Activated CD4-positive, alpha-beta T cell treated with anti-CD3 and anti-CD28 coated beads, Interleukin-2, amount 10 ng/mL, durations not matched to agents 7 days and 5 days (primary cell): ENCODE measurements at places on chromosomes 3 and 15. TPM values are rescaled to one million over a fixed set of nuclear protein-coding genes. Genes with fewer than 3 reads are reported as not detected.

Gene SAMMSON
- total RNA-seq, result not detected

Gene CTXN2
- total RNA-seq, result not detected

Gene ZMAT3
- total RNA-seq, result 23.6 TPM

Gene CYP1A2
- total RNA-seq, result not detected

Gene SPTSSB
- total RNA-seq, result not detected

Gene WNT7A
- 0.20 TPM for total RNA-seq

Gene PTPRG
- total RNA-seq, result not detected

Gene CHRM5
- not detected for total RNA-seq

Gene APBA2
- total RNA-seq, result 21.2 TPM

Gene HCN4
- total RNA-seq, result not detected

Gene IGSF10
- total RNA-seq, result not detected

Gene HYPK
- 15.0 TPM for total RNA-seq

Gene VIPR1
- total RNA-seq, result 21.3 TPM

Gene RASGRP1
- total RNA-seq, result 204 TPM

Gene TBL1XR1
- 167 TPM for total RNA-seq

Gene LRRC3B
- total RNA-seq, result not detected

Gene KCNH8
- total RNA-seq, result not detected

Gene DUOX2
- total RNA-seq, result not detected

Gene GNB4
- 7.4 TPM for total RNA-seq

Gene C3orf18
- total RNA-seq, result 29.0 TPM

Gene IFRD2
- 66.0 TPM for total RNA-seq

Gene FYCO1
- 15.7 TPM for total RNA-seq

Gene TMEM62
- 18.5 TPM for total RNA-seq

Gene STAC
- 0.15 TPM for total RNA-seq

Gene MYRIP
- total RNA-seq, result not detected

Gene P2RY12
- total RNA-seq, result not detected

Gene PPP1R14D
- not detected for total RNA-seq

Gene CLDN18
- not detected for total RNA-seq

Gene PP2D1
- not detected for total RNA-seq

Gene PLA2G4E
- total RNA-seq, result not detected

Gene EID1
- 83.8 TPM for total RNA-seq

Gene GPR62
- total RNA-seq, result not detected

Gene NR2E3
- total RNA-seq, result not detected

Gene VEPH1
- total RNA-seq, result not detected

Gene ACVR2B
- total RNA-seq, result 6.6 TPM

Gene SLC9A9
- 16.4 TPM for total RNA-seq

Gene GOLGA8G
- not detected for total RNA-seq

Gene ZNF197
- 13.2 TPM for total RNA-seq

Gene WDR93
- total RNA-seq, result not detected

Gene DYNLT2B
- total RNA-seq, result 20.3 TPM

Gene TAGLN3
- 0.47 TPM for total RNA-seq

Gene PPP2R3A
- total RNA-seq, result 0.07 TPM

Gene TMF1
- total RNA-seq, result 43.5 TPM

Gene RBP2
- not detected for total RNA-seq

Gene UROC1
- not detected for total RNA-seq

Gene CCDC12
- total RNA-seq, result 48.7 TPM

Gene CHRD
- not detected for total RNA-seq

Gene DUOXA2
- not detected for total RNA-seq

Gene ZNF620
- 5.6 TPM for total RNA-seq
